ENCODE measurements at places on chromosomes 5 and 9.

GRCh38 chr9:14730461-14730898 is 7.9 kb upstream of the CER1 start:
- no peak for DNase-seq

GRCh38 chr9:93967020-93967803 is 12.1 kb upstream of the BARX1 start:
- DNase-seq: no peak

- no peak for DNase-seq
Observed at GRCh38 chr5:125835293-125836172, 587.7 kb upstream of the GRAMD2B start.

GRCh38 chr9:129077236-129077635 is 3.7 kb upstream of the DOLPP1 start:
- DNase-seq: no peak

GRCh38 chr5:156427315-156427714 is 100.4 kb downstream of the SGCD start:
- DNase-seq: no peak

DNA sequence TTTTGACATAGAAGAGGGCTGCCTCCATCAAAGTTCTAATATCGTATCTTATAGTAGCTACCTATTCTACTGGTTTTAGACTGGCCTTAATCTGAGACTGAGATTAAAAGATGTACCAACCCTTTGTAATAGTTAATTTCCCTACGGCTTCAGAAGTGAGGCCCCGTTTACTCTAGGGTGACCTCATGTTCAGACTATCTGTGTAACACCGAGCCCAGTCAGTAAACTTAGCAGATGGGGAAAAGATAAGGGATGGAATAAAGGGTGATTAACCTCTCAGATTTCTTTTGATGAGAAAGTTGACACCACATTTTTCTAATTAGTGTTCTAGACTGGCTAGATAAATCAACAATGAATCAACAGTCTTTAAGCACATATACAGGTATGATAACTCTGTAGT is 283.1 kb downstream of the KCTD16 start:
- no peak for DNase-seq

GRCh38 chr9:5510360-5510931 is at the start of gene PDCD1LG2:
Gene PDCD1LG2 (plus strand): TSS chr9:5510531. CDS start chr9:5522547, 12,016 bp downstream.
- no peak for DNase-seq

DNA sequence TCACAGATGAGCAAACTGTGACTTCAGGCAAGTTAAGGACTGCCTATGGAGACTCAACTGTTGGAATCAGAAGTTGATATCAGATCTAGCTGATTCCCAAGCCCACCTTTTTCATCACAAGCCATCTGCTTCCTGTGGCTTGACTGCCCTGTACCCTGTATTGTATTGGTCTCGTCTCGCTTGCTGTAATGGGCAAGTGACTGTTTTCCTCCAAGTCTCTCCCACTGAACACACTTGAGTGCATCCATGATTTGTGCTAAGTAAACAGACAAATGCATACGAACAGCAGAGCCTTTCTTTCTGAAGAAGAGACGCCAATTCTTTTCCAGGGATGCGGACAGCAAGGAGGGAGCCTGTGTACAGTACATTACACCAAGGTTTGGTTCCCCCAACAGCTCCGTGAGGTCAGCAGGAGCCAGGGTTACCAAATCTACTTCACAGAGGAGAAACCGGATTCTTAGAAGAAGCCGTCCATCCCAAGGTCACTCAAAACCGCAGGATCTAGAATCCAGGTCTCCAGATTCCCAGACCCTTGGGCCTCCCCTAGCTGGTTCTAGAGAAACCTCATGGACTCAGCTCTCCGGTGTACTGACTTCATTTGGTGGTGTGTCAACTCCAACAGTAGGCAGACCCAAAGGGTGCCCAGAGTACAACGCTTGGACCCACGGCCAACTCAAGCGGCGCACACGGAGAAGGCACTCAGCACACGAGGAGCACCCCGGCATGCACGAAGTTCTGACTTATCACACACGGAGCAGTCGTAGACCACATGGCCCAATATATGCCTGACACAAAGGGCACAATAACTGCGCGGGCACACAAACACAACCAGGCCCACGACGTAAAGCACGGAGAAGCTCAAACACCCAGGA is 1.1 kb downstream of the BAG1 start:
- DNase-seq: no peak
